ENCODE measurements at places on chromosomes 5 and 9.

DNA sequence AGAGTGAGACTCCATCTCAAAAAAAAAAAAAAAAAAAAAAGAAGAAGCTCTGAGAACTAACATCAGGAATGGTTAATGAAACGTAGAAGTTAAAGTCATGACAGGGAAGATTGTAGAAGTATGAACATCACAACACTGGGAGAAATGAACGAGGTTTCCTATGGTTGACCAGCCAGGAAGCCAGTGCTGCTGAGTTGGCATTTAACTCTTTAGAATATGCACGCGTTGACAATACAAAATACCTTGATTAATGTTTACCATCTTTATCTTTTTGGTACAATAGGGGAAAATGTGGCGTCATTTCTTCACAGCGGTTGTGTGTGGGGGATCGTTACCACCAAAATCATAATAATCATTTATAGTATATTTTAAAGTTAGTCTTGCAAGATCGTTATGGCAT, 32.0 kb downstream of the ABO start:
- peaks cover 9% of the 10 kb centered on the region for H3K27me3 ChIP-seq
- H3K4me1 ChIP-seq: peaks cover 7% of the 10 kb centered on the region
- no peak for DNase-seq
- H3K27ac ChIP-seq: no peak overlapping the region
- no peaks in the 10 kb centered on the region for H3K36me3 ChIP-seq

- no peak for DNase-seq
- H3K4me1 ChIP-seq: no peaks in the 10 kb centered on the region
- H3K27me3 ChIP-seq: no peaks in the 10 kb centered on the region
- H3K27ac ChIP-seq: no peak overlapping the region
- no peak overlapping the region for H3K4me3 ChIP-seq
- H3K36me3 ChIP-seq: no peaks in the 10 kb centered on the region
Measured at GRCh38 chr9:116806075-116806474, 119.0 kb downstream of the TRIM32 start.

DNA sequence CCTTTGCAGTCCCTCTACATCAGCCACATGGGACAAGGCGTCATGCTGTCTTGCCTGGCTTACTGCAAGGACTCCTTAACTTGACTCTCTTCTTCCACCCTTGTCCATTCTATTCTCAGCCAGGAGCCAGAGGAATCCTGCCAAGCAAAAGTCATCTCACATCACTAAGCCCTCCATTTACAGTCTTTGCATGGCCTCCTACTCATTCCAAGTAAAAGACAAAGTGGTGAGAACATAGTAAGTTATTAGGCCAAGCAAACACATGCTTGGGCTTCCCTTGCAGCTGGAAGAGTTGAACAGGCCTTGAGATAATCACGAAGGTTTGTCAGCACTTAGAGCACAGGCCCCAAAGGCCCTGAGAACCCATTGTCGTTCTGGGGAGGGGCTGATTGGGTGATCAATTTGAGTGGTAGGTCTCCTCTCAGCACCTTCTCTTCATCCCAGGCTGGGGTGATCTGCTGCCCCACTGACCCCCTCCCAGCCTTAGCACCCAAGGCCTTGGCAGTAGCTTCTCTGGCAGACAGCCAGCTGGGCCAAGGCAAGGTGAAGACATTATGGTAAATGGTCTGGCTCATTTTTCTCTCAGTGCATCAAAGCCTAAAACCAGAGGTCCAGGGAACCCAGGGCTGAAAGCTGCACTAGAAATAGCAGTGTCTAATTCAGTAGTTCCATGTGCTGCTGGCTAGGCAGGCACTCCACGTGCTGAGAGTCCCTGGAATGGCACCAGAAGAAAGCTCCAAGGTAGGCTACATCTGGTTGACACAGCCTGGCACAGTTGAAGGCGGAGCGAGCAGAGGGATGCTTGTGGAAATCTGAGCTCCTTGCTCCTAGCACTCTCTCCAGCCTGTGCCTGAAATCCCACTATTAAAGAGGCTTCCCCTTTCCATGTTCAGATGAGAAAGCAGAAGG, 121.4 kb downstream of the ASTN2 start:
- H3K27me3 ChIP-seq: no peaks in the 10 kb centered on the region
- H3K4me1 ChIP-seq: no peaks in the 10 kb centered on the region
- no peak overlapping the region for H3K27ac ChIP-seq
- H3K36me3 ChIP-seq: no peaks in the 10 kb centered on the region
- H3K4me3 ChIP-seq: no peak overlapping the region

GRCh38 chr5:125057912-125058826, 311.7 kb upstream of the ZNF608 start:
- no peak for DNase-seq
- H3K4me3 ChIP-seq: no peak overlapping the region
- no peaks in the 10 kb centered on the region for H3K36me3 ChIP-seq
- no peaks in the 10 kb centered on the region for H3K4me1 ChIP-seq

All from activated CD4-positive, alpha-beta T cell treated with anti-CD3 and anti-CD28 coated beads, Interleukin-2, amount 10 ng/mL, durations not matched to agents 24 days and 14 days (primary cell).